ENCODE measurements at places on chromosomes 13 and 19.

DNA sequence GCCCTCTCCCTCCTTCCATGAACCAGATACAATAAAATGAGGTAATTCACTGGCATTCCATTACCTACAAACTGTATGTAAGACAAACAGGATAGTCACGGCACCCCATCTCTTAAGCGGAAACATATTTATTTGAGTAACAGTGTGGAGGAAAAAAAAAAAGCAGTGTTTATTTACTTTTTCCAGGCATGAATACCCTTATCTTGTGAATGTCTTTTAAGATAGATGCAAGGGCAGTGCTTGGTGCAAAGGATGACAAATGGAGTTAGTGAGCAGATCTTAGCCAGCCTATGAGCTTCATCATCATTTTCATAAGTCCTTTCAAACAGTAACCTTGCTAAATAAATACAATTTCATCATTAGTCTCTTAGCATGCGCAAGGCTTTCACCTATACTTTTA, 1661.8 kb upstream of the SPRY2 start:
- no peak for DNase-seq

DNA sequence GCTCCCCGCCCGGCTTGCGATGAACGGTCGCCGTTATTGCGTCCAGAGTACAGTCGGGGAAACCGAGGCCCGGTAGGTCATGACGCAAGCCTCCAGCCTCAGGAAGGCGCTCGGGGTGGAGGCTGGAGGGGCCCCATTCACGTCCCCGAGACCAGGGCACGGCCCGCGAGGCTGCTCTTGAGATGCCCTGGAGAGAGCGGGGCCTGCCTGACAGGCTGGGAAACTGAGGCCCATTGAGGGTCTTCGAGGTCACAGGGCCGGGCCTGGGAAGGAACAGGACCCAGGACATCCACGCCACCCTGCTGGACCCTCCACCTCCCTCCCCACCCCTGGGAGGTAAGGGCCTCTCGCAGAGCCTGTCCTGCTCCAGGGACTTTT, 367 bp downstream of the NDUFS7 start:
- DNase-seq = no peak

DNA sequence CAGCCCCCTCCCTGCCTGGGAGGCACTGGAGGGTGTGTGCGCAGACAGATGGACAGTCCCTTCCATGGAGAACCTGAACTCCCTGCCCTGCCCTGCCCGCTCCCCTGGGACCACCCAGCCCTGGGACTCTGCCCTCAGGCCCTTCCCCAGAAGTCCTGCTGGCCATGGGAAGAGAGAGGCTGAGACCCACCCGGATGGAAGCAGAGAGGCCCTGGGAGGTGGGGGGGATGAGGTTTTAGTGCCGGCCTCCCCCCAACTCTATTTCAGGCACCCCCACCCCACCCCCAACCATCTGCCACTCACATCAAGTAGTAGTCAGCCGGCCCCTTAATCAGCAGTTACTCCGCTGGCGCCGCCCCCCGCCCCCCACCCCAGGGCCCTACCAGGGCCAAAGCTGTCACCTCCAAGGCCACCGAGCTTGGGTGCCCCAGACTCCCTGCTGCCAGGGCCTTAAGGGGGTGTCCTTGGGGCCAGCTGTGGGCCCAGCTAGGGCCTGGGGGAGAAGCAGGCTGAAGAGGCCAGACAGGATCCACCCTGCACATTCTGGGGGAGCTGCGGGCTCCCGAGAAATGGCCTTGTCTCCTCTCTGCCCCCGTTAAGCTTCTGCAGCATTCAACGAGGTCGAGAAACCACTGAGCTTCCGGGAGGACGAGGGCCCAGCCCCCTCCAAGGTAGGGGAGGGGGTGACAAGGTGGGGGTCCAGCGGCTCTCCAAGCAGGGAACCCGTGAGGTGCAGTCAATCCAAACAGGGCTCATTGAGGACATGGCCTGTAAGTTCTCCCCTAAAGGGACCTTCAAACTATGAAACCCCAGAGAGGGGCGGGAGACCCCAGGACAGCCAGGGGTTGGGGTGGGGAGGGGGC, 17.4 kb downstream of the NMRK2 start:
- DNase-seq = peak; percentile 27

DNA sequence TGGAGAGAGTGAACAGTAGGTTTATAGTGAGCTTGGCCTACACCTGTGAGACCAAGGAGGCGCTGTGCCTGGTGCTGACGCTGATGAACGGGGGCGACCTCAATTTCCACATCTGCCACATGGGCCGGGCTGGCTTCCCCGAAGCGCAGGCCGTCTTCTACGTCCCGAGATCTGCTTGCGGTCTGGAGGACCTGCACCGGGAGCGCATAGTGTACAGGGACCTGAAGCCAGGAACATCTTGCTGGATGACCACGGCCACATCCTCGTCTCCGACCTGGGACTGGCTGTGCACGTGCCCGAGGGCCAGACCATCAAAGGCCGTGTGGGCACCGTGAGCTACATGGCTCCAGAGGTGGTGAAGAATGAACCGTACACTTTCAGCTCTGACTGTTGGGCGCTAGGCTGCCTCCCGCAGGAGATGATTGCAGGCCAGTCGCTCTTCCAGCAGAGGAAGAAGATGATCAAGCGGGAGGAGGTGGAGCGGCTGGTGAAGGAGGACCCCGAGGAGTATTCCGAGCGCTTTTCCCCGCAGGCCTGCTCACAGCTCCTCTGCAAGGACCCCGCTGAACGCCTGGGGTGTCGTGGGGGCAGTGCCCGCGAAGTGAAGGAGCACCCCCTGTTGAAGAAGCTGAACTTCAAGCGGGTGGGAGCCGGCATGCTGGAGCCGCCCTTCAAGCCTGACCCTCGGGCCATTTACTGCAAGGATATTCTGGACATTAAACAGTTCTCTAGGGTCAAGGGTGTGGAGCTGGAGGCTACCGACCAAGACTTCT, 139.0 kb downstream of the ZDHHC20 start:
- no peak for DNase-seq

GRCh38 chr19:50912727-50913716, 1.8 kb upstream of the KLK4 start:
- no peak for DNase-seq

GRCh38 chr19:18878858-18879578, 16.9 kb downstream of the CERS1 start:
- no peak for DNase-seq

DNA sequence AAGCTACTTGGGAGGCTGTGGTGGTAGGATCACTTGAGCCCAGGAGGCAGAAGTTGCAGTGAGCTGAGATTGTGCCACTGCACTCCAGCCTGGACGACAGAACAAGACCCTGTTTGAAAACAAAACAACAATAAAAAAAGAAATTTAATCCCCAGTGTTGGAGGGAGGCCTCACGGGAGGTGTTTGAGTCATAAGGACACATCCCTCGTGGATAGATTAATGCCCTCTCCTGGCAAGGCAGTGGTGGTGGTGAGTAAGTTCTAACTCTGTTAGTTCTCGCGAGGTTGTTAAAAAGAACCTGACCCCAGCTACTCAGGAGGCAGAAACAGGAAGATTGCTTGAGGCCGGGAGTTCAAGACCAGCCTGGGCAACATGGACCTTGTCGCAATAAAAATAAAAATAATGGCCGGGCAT, 27.6 kb upstream of the SIN3B start:
- DNase-seq = no peak

- no peak for DNase-seq
Measured at GRCh38 chr13:49464621-49465325, 20.7 kb downstream of the SETDB2 start.

DNA sequence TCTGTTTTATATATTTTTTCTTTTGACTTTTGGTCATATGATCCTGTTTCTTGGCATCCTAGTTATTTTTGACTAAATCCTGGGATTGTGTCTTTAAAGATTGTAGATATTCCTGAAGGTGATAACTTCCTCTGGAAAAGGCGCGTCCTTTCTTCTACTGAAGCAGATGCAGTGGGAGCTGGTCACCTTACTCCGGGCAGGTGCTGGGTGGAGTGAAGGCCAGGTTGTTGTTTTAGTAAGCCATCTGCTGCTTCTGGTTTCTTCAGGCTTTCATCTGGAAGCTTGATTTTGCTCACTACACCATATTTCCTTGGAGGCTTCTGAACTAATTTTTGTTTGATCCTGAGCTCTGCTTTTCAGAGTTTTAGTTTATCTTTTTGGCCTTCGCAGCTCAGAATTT, 21.5 kb downstream of the URI1 start:
- DNase-seq = no peak

- DNase-seq = no peak
Measured at GRCh38 chr19:11736696-11737095, 2.0 kb downstream of the ZNF823 start.

GRCh38 chr19:30353394-30353945, 18.7 kb upstream of the ZNF536 start:
- no peak for DNase-seq

- DNase-seq = no peak
Measured at GRCh38 chr19:4971424-4971793, 2.5 kb downstream of the KDM4B start.

- DNase-seq = no peak
Measured at GRCh38 chr13:43411741-43412140, 375.0 kb downstream of the ENOX1 start.

DNA sequence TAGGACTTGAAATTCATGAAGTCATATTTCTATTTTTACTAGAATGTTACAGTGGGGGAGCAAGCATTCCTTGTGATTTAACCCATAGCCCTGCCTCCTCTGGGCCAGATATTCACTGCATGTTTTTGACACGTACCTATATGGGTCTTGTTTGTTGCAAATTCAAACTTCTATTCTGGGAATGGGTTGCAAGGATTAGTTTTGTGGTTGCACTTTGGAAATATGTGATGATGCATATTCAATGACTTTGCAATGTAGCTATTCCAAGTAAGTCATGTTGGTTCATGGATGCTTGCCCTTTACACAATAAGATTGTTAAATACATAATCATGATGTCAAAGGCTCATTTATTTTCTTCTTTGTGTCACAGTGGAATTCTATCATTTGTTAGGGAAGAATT, 440.8 kb downstream of the TDRD3 start:
- DNase-seq = no peak

DNA sequence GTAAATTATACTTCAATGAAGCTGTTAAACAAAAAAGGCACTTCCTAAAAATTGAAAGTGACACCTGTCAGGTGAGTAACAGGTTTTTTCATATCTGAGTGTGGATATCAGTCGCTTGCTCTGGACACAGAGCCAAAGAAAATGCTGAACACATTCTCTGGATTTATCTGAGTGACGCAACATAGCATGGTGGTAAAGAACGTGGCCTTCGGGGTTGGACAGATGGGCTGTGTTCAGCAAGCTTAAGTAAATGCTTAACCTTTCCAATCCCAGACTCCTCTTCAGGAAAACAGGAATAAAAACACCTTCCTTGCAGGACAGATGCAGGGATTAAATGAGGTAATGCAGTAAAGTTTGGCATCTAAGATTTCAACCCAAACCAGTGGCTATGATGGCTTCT, 132.0 kb downstream of the FOXO1 start:
- DNase-seq = no peak

GRCh38 chr19:38033658-38034491, 126.9 kb downstream of the SIPA1L3 start:
- no peak for DNase-seq

GRCh38 chr13:33545492-33545891, 259.9 kb upstream of the STARD13 start:
- no peak for DNase-seq

DNA sequence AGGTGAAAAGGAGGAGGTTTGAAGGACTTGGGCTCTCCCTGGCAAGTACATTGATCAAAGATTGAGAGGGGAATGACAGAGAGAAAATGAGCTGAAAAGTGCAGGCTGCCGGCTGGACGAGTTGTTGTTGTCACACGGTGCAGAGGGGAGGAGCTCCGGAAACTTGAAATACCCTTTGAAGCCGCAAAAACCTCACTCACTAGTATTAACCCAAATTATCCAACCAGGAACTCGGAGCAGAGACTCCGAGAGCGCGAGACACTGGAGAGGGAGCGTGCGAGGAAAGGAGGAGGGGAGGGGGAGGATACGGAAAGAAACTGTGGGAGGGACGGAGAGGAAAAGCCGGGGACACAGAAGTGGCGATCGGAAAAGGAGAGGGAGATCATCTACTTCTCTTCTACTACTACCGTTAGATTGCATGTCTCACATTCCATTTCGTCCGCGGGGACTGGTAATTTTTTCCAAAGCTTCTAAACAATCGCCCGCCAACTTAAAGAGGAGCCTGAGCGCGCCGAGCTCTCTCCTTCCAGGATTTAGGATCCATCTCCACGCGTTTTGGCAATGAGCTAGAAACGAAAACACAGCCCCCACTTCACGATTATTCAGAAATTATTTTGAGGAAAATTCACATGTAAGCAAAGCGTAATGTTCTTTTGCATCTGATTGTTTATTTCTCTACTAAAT, at the start of gene DACH1:
DACH1 (minus strand) TSS at position 74 of the 684 bp plus-strand sequence.
- peak; percentile 94 for DNase-seq

- DNase-seq = no peak
Measured at GRCh38 chr19:31118287-31118955, 230.8 kb downstream of the TSHZ3 start.

DNA sequence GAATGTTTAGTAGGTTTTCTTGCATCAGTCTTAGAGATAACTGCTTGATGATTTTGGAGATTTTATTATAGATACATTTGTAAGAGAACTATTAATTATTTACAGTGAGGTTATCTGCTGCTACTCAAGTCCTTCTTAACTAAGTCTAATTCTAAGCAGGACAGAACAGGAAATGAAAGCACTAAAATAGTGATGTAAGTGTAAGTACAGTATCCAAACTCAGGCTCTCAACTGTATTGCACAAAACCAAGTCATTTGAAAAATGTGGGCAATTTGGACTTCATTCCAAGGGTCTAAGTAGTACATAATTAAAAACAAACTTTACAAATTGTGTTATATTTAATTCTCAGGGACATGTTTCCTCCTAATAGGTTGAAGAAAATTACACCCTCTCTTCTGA, 417.1 kb downstream of the ITGBL1 start:
- no peak for DNase-seq

GRCh38 chr19:2274185-2274711, 7.7 kb downstream of the PEAK3 start:
- DNase-seq = no peak

DNA sequence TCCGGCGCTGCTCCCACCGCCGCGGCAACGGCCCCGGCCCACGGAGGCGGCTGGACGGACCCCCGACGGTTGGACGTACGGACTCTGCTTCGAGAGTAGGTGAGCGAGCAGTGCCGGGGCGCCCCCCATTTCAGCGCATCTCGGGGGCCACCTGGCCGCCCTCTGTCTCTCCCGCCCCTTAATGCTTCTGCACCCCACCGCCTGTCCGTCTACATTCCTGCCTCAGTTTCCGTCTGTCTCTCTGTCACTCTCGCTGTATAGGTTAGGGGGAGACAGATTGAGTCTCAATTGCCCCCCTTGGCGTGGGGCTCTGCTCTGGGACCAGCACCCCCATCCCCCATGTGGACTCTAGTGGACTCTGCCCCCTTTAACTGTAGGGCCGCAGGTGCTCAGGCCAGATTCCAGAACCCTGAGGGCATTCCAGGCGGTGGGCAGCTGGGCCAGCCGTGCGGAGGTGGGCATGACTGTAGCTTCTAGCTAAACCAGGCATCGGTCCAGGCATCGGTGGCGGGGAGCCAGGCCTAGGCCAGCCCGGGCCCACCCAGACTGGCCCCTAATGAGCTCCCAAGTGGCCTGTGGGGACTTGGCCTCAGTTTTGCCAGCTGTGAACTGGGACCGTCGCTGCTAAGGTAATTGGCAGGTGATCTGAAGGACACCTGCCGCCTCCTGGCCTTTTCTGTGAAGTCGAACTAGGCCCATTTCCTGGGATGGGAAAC, 373 bp downstream of the TNFAIP8L1 start:
- DNase-seq = no peak

GRCh38 chr19:51460164-51460992, 2.1 kb upstream of the SIGLEC8 start:
- no peak for DNase-seq
